ENCODE measurements at places on chromosomes 4 and X.

- no peak for DNase-seq
- no peaks in the 10 kb centered on the region for H3K27me3 ChIP-seq
- peaks cover 1% of the 10 kb centered on the region for H3K36me3 ChIP-seq
- no peak overlapping the region for H3K27ac ChIP-seq
- H3K4me1 ChIP-seq, result no peaks in the 10 kb centered on the region
These were observed 30.3 kb downstream of the EIF2S3 start for GRCh38 chrX:24085101-24085500.

GRCh38 chr4:112889619-112890527 lies 159.6 kb upstream of the ANK2 start:
- H3K27me3 ChIP-seq, result no peaks in the 10 kb centered on the region
- H3K4me3 ChIP-seq, result no peak overlapping the region
- no peak overlapping the region for H3K27ac ChIP-seq
- DNase-seq, result no peak
- H3K36me3 ChIP-seq, result no peaks in the 10 kb centered on the region
- no peaks in the 10 kb centered on the region for H3K4me1 ChIP-seq

GRCh38 chrX:110046971-110047370 lies 44.1 kb downstream of the TMEM164 start:
- no peak overlapping the region for H3K4me3 ChIP-seq
- H3K27me3 ChIP-seq, result no peaks in the 10 kb centered on the region
- H3K36me3 ChIP-seq, result no peaks in the 10 kb centered on the region

DNA sequence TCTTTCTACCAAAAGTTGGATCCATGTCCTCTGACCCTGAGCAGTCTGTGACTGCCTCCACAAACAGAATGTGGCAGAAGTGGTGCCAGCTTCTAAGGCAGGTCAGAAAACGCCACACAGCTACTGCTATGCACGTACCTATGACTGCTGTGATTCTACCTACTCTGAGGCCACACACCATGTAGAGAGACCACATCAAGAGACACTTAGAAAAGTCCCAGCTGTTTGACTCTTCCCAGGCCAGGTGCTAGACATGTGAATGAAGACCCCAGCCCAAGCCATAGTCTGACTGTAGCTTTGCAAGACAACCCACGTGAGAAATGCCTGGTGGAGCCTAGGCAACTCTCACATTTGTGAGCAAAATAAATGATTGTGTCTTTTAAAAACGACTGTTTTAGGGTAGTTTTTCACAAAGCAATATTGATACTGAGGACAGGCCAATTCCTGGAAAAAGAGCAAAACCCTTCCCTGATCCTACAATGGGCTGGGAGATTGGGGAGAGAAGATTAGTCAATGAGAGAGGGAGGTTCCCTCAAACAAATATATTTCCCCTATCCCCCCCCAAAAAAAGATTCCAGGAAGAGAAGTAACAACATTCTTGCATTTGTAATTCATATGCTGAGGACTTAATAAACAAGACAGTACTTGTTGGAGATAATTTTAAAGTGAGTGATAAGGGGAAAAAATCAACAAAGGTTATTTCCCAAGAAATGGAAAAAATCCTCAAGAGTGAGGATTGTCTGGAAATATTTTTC lies 33.3 kb downstream of the FRYL start:
- H3K27ac ChIP-seq, result peak overlapping the region; percentile 58
- DNase-seq, result no peak
- peaks cover 67% of the 10 kb centered on the region for H3K4me1 ChIP-seq

- no peak for DNase-seq
- H3K27me3 ChIP-seq, result peaks cover 42% of the 10 kb centered on the region
- no peak overlapping the region for H3K4me3 ChIP-seq
- peaks cover 3% of the 10 kb centered on the region for H3K36me3 ChIP-seq
- H3K27ac ChIP-seq, result no peak overlapping the region
These were observed 711 bp downstream of the ACE2 start for GRCh38 chrX:15600049-15600448.

GRCh38 chr4:152245680-152246079 lies 290.2 kb downstream of the FBXW7 start:
- no peak for DNase-seq
- peaks cover 20% of the 10 kb centered on the region for H3K4me1 ChIP-seq
- no peak overlapping the region for H3K4me3 ChIP-seq
- no peaks in the 10 kb centered on the region for H3K36me3 ChIP-seq
- no peaks in the 10 kb centered on the region for H3K27me3 ChIP-seq

- DNase-seq, result no peak
- no peaks in the 10 kb centered on the region for H3K4me1 ChIP-seq
- peaks cover 14% of the 10 kb centered on the region for H3K27me3 ChIP-seq
- no peak overlapping the region for H3K4me3 ChIP-seq
- no peaks in the 10 kb centered on the region for H3K36me3 ChIP-seq
These were observed 15.6 kb downstream of the TNMD start for GRCh38 chrX:100600340-100600739.

GRCh38 chrX:12390301-12390700 lies 252.0 kb downstream of the FRMPD4 start:
- H3K4me3 ChIP-seq, result no peak overlapping the region
- no peaks in the 10 kb centered on the region for H3K4me1 ChIP-seq
- H3K27ac ChIP-seq, result no peak overlapping the region
- DNase-seq, result no peak

GRCh38 chr4:52843351-52843750 lies 18.8 kb upstream of the RASL11B start:
- peaks cover 2% of the 10 kb centered on the region for H3K36me3 ChIP-seq
- H3K4me3 ChIP-seq, result no peak overlapping the region
- no peaks in the 10 kb centered on the region for H3K4me1 ChIP-seq
- H3K27me3 ChIP-seq, result no peaks in the 10 kb centered on the region
- no peak overlapping the region for H3K27ac ChIP-seq
- no peak for DNase-seq

DNA sequence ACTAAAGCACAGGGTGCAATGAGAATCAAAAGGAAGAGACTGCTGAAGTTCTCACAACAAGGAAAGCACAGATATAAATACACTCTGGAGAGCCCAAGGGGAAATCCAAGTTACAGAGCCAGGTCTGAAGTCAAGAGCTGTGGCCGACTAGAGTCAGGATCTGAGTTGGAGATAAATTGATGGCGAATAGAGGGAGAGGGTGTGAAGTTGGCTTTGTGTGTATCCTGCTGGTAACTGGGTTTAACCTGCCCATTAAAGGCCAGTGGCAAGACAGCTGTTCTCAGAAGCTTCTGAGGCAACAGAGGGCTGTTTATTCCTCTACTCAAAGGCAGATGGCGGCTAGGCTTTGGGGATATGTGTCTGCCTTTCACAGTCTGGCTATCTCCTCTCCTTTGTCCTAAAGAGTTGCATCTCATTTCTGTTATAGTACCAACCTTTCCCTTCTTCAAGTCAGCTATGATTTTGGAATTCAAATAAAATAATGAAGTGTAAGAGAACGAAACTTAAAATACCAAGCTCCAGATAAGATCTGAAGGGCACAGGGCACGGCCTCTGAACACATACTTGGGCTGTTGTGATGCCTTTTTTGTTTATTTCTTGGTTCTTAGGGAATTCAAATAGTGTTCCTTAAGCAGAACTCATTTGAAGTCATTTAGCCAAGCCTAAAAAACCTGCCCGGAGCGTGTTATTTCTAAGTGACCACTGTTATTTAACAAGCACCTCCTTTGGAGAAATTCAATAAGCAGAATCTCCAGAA lies 142.1 kb downstream of the APBB2 start:
- no peak for DNase-seq
- no peak overlapping the region for H3K4me3 ChIP-seq
- no peaks in the 10 kb centered on the region for H3K27me3 ChIP-seq
- H3K36me3 ChIP-seq, result no peaks in the 10 kb centered on the region

- no peak for DNase-seq
- H3K27ac ChIP-seq, result no peak overlapping the region
- no peaks in the 10 kb centered on the region for H3K27me3 ChIP-seq
- H3K4me3 ChIP-seq, result no peak overlapping the region
- no peaks in the 10 kb centered on the region for H3K4me1 ChIP-seq
These were observed 228.2 kb downstream of the FBXW7 start for GRCh38 chr4:152307669-152308068.

DNA sequence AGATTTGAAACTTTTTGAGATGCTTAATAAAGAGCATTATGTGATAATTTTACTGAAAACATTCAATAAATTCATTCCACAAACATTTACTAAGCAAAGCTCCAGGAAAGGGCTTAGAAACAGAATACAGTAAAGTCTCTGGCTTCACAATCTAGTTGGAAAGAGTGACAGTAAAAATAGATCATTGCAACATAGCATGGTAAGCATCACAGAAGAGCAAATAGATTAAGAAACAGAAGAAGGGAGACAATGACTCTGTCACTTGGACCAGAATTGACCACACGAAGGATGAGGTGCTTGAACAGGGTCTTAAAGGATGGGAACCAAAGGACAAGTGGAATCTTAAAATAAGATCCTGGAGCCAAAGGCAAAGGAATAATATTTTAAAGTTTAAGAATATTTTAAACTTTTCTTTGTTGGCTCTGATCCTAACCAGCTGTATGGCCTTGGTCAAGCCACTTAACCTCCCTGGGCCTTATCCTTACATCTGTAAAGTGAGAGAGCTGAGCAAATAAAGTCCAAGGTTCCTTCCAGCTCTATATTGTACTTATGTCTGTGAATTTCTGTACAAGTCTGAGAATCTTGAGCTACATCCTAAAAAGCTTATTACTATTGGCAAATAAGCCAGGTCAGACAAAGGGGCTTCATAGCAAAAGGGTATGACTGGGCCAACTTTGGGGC lies 33.9 kb downstream of the SEC24D start:
- DNase-seq, result no peak
- no peaks in the 10 kb centered on the region for H3K4me1 ChIP-seq
- H3K36me3 ChIP-seq, result peaks cover 37% of the 10 kb centered on the region
- no peaks in the 10 kb centered on the region for H3K27me3 ChIP-seq

- no peak for DNase-seq
- H3K4me3 ChIP-seq, result no peak overlapping the region
- H3K27me3 ChIP-seq, result no peaks in the 10 kb centered on the region
- H3K36me3 ChIP-seq, result no peaks in the 10 kb centered on the region
- H3K27ac ChIP-seq, result no peak overlapping the region
These were observed 43.2 kb upstream of the NEIL3 start for GRCh38 chr4:177266506-177266905.

- H3K4me1 ChIP-seq, result no peaks in the 10 kb centered on the region
- H3K27ac ChIP-seq, result no peak overlapping the region
- peaks cover 27% of the 10 kb centered on the region for H3K27me3 ChIP-seq
- H3K4me3 ChIP-seq, result no peak overlapping the region
- DNase-seq, result no peak
- no peaks in the 10 kb centered on the region for H3K36me3 ChIP-seq
These were observed 231.2 kb upstream of the CPEB2 start for GRCh38 chr4:14771094-14771493.

DNA sequence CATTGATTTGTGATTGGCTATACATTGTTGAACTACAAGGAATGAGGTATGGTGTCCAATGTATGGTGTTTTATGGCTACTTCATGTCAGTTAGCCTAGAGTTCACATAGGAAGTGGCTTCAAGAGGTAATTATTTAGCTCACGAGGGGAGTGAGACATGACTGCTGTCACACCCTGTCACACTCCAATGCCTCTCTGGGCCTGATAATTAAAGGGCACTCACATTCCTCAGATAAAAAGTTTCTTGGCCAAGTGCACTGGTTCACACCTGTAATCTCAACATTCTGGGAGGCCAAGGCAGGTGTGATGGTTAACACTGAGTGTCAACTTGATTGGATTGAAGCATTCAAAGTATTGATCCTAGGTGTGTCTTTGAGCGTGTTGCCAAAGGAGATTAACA lies 65.0 kb upstream of the DDX60 start:
- H3K27me3 ChIP-seq, result no peaks in the 10 kb centered on the region
- no peak for DNase-seq
- H3K4me3 ChIP-seq, result no peak overlapping the region
- H3K36me3 ChIP-seq, result peaks cover 25% of the 10 kb centered on the region

DNA sequence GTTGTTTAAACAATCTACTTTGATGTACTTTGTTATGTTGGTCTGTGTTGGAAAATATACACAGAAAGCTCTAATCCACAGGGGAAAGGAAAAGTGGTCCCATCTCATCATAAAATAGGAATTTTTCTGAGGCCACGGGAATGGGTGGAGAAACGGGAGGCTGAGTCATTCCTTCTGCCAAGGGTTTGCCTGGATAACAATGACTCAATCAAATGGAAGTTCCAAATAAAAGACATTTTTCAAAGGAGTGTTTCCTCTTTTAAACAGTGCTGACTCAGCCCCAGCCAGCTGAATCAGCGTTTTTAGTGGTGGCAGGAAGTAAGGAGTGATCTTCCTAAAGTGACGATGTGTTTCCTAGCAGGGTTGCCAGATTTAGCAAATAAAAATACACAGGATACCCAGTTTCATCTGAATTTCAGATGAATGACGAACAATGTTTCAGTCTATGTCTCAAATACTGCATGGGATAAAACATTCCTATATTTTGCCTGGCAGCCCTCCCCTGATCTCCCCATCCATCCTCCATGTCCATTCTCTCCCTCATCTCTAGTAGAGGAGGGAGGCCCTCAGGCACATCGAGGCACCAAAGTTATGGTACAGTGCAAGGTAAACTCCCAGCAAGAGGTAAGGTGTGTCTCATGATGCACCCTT lies 345.4 kb upstream of the GATB start:
- peaks cover 75% of the 10 kb centered on the region for H3K4me1 ChIP-seq
- no peak for DNase-seq
- peaks cover 2% of the 10 kb centered on the region for H3K36me3 ChIP-seq
- H3K4me3 ChIP-seq, result peak overlapping the region; percentile 19
- no peaks in the 10 kb centered on the region for H3K27me3 ChIP-seq

- peaks cover 6% of the 10 kb centered on the region for H3K27me3 ChIP-seq
- H3K4me1 ChIP-seq, result no peaks in the 10 kb centered on the region
- DNase-seq, result no peak
These were observed 219.2 kb downstream of the CBR4 start for GRCh38 chr4:168790898-168791297.

- no peak for DNase-seq
- H3K27me3 ChIP-seq, result no peaks in the 10 kb centered on the region
- no peaks in the 10 kb centered on the region for H3K4me1 ChIP-seq
- H3K4me3 ChIP-seq, result no peak overlapping the region
- no peaks in the 10 kb centered on the region for H3K36me3 ChIP-seq
These were observed 152.2 kb downstream of the CBLL2 start for GRCh38 chrX:22424919-22425318.

GRCh38 chrX:155666741-155667140 lies 54.0 kb upstream of the TMLHE start:
- H3K4me1 ChIP-seq, result no peaks in the 10 kb centered on the region
- H3K27ac ChIP-seq, result no peak overlapping the region
- no peaks in the 10 kb centered on the region for H3K36me3 ChIP-seq
- no peaks in the 10 kb centered on the region for H3K27me3 ChIP-seq
- DNase-seq, result no peak
- H3K4me3 ChIP-seq, result no peak overlapping the region

DNA sequence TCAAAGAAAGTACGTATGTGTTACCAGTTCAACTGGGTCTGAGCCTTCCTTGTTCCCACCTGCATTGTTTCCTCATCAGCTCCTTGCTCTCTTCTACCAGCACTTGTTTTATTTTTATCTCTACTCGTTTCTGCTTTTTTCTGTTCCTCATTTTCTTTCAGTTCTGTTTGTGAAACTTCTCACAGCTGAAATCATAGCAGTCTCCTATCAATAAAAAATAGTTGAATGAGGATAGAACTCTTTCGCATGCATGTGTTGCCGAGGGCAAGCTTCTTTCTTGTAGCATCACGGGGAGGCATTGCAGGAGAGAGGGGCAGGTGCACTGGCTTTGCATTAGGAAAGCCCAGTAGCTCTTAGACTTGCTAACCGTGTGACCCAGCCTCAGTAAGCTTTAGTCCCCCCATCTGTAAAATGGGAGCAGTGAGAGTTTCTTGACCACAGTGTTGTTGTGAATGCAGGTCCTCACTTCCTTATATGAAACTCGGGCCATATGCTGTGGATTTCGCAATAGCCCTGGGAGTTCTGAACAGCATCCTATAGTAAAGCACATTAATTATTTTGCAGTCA lies 24.7 kb downstream of the OFD1 start:
- no peak overlapping the region for H3K4me3 ChIP-seq
- H3K4me1 ChIP-seq, result no peaks in the 10 kb centered on the region
- no peak for DNase-seq

Data from central memory CD8-positive, alpha-beta T cell (primary cell).